Left renal pelvis (tissue), 4 donors: ENCODE measurements at places on chromosomes 1 and 21. TPM values are rescaled to one million over a fixed set of nuclear protein-coding genes. Genes with fewer than 3 reads are reported as not detected.
A peak's percentile ranks its signal among the peaks of the same experiment; 100 is the strongest.

TDRD10 gene
- polyA plus RNA-seq = 2.6 TPM

TMEM52 gene
- polyA plus RNA-seq = 0.95 TPM

ACBD6 gene
- polyA plus RNA-seq = 71.6 TPM

ZNF648 gene
- polyA plus RNA-seq = 0.43 TPM

CAPN9 gene
- polyA plus RNA-seq = 0.57 TPM

OR6N1 gene
- polyA plus RNA-seq = not detected

BSND gene
- polyA plus RNA-seq = 3.6 TPM

ACTA1 gene
- 1.4 TPM for polyA plus RNA-seq

CACNA1S gene
- 0.03 TPM for polyA plus RNA-seq

SAMD11 gene
- polyA plus RNA-seq = 43.9 TPM

TAS1R3 gene
- polyA plus RNA-seq = 0.43 TPM

IQGAP3 gene
- 15.7 TPM for polyA plus RNA-seq

LINGO4 gene
- polyA plus RNA-seq = 0.05 TPM

CLCNKB gene
- polyA plus RNA-seq = 37.0 TPM

ENAH gene
- polyA plus RNA-seq = 120 TPM

RAB25 gene
- 1.7 TPM for polyA plus RNA-seq

MFSD2A gene
- polyA plus RNA-seq = 2.9 TPM

GRCh38 chr1:12490532-12491142 lies 127.4 kb downstream of the DHRS3 start:
- no peak for DNase-seq

DNA sequence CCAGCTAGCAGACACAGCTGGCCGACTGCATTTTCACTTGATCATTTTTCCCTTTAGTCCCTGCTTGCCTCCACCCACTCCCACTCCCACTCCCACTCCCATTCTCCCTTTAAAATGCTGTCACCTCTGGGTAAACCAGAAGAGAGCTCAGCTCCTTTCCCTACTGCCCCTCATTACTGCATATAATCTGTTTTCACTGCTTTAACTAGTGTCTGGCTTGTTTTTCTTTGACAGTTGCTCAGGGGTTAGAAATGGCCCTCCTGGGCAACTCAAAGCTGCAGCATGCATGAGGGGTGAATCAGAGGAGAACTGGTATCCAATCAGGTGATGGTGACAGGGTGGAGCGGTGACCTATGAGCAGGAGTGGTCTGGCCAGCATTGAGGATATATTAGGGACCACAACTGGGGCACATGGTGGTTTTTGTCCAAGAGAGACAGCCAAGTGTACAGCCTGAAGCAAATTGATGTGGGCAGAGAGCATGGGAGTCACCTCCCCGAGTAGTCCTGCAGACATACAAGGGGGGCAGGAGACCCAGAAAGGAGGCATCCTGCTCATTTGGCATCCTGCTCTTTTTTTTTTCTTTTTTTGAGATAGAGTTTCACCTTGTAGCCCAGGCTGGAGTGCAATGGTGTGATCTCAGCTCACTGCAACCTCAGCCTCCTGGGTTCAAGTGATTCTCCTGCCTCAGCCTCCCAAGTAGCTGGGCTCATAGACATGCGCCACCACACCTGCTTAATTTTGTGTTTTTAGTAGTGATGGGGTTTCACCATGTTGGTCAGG lies 42.6 kb upstream of the SRSF10 start:
- no peak for DNase-seq

DNA sequence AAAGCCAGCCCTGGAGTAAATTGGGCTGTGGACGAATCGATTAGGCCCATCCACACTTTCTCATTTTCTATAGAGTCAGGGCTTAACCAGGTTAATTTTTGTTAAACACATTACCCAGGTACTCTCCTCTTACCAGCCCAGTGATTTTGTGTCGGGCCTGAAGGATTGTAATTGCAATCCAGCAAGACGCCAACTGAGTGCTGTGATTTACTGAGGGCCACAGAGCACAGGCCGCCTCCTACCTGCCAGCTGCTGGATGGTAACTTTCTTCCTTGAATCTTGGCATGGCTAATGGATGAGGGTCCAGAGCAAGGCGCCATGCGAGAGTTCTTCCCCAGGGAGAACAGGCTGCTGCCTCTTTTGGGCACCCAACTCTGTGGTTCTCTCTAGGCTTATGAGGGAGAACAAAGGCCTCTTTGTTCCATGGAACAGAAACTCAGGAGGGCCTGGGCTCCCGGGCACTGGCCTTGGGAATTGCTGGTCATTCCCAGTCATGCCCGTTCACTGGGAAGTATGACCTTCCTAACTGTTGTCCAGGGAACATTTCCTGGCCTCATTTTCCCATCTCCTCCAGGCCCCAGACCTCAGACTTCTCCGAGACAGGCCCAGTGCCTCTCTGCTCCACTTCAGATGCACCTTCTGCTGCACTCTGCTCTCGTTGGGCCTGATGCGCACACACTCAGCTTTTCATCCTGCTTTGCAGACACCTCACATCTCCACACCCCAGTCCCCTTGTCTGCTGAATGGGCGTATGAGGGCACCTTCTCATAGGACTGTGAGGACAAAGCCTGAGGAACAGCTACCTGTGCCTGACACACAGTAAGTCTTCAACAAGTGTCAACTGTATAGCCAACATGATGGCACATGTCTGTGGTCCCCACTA lies 57.3 kb downstream of the SYF2 start:
- no peak for DNase-seq

- peak; percentile 11 for DNase-seq
Measured at GRCh38 chr1:214670098-214670497, 67.1 kb downstream of the CENPF start.

DNA sequence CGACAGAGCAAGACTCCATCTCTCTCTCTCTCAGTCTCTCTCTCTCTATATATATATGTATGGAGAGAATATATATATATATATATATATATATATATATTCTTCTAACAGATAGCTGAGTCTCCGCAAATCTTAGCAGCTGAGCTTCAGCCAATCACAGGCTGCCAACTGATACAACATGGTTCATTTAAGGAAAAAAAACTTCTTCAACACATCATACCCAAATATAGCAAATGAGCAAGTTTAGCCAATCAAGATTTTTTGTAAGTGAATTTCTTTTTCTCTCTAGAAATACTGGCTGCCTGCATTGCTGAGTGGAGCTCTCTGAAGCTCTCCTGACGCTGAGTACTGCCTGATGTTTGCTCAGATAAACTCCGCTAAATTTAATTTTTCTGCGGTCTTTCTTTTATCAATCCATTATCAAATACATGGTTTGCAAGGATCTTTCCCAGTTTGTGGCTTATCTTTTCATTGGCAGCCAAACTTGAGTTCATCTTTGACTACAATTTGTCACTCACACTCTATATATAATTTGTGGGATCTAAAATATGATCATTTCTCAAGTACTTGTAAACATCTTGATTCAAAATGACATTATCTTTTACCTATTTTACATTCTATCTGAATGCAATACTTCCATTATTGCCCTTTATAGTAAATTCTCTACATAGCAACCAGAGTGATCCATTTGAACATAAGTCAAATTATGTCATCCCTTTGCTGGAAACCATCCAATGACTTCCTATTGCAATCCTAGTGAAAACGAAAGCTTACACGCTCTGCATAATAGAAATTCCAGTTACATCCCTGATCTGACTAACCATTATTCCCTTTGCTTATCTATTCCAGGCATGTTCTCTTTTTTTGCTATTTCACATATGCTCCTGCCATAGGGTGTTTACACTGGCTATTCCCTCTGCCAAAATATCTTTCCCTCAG lies 2131.7 kb downstream of the MRPL39 start:
- DNase-seq = no peak

DNA sequence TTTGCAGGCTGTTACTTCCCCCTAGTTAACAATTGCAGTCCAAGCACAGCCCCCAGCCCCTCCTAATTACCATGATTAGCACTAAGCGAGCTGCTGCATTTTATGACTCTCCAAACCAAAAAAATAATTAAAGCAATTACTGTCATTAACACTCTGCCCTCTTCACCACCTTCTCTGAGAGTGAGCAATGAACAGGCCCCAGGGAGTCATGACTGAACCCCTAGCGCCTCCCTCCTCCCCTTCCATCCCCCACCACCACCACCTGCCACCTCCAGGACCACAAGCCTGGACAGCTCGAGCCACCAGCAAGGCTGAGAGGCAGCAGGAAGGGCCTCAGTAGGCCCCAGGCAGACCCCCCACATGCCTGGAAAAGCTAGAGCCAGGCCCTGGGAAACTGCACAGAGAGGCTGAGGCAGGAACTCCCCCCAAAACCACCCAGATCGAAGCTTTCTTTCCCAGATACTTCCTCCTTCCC lies 35.5 kb upstream of the ZC3H12A start:
- no peak for DNase-seq

GRCh38 chr1:60924964-60925798 lies 157.2 kb upstream of the NFIA start:
- no peak for DNase-seq

- DNase-seq = no peak
Measured at GRCh38 chr1:24085546-24085945, 26.4 kb downstream of the MYOM3 start.

DNA sequence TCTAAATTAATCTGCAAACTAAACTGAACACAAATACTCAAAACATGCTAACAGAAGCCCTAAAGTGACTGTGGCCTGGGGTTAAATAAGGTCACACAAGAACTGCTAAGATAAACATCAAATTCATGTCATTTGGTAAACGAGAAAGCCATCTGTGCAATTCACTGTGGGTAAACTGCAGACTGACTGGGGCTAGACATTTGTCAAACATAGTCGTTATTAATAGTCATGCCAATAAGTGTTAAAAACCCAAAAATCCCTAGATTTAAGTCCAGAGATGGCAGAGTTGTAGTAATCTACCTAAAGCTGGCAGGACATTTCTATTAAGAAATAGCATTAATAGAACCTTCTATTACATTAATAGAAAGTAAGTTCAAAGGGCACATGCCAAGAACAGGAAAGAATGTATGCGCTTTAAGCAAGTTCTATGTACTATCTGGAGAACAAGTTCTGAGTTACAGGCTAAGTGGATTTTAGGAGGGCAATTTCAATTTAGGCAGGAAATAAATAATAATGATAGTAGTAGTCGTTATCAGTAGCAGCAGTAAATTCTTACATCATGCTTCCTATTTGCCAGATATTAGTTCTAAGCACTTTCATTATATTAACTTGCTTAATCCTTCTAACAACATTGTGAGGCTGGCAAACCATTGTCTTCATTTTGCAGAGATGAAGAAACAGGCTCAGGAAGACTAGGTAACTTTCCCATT lies 8.6 kb downstream of the EDEM3 start:
- no peak for DNase-seq

- DNase-seq = no peak
Measured at GRCh38 chr1:156213644-156213966, 798 bp downstream of the PMF1 start.

- no peak for DNase-seq
Measured at GRCh38 chr1:203239526-203240305, 10.2 kb upstream of the CHIT1 start.

GRCh38 chr1:48084826-48085225 lies 87.6 kb upstream of the TRABD2B start:
- DNase-seq = no peak

- peak; percentile 31 for DNase-seq
Measured at GRCh38 chr1:242467556-242468145, 56.8 kb downstream of the PLD5 start.

- no peak for DNase-seq
Measured at GRCh38 chr1:51101976-51102375, at the start of gene C1orf185. TSS of gene C1orf185 (plus strand) at chr1:51102228. CDS start at chr1:51102234, 6 bp downstream.

DNA sequence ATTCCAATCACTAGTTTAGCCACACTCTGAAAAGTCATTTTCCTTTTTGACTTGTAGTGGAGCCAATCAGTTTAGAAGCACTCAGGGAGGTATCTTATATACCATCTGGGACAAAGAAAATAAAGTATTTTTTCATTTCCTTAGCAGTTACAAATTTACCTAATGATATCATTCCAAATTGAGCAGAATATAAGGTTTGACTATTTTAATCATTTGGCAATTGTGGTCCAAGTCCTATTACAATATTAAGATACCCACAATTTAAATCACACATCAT lies 170.6 kb downstream of the LTN1 start:
- no peak for DNase-seq

GRCh38 chr1:16258591-16259135 lies 21.7 kb upstream of the CPLANE2 start:
- no peak for DNase-seq
